ENCODE measurements at places on chromosomes 4 and X.
A peak's percentile ranks its signal among the peaks of the same experiment; 100 is the strongest.

DNA sequence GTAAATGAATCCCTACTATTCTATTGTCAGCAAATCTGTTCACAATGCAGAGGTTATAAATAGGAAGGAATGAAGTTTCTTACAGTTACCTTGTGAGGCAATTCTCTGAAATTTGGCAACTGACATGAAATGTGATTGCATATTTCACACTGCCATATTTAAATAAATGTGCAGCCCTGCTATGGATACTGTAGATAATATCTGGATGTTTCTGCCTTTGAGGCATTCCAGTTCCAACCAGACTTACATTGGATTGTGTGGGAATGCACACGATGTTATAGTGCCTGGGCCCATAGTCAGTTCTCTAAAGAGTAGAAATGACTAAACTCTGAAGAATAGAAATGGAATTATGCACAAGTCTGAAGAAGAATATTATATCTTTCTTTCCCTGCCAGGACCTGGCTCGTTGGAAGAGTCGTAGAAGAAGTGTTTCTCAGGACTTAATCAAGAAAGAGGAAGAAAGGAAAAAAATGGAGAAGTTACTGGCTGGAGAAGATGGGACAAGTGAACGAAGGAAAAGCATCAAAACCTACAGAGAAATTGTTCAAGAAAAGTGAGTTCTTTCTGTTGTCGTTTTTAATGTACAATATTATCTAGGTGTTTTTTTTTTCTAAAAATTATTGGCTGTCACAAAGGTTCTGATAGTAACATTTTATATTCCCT is 102.7 kb downstream of the PHOX2B start:
- no peak for DNase-seq

GRCh38 chr4:167114416-167114971 is 119.8 kb downstream of the SPOCK3 start:
- no peak for DNase-seq

DNA sequence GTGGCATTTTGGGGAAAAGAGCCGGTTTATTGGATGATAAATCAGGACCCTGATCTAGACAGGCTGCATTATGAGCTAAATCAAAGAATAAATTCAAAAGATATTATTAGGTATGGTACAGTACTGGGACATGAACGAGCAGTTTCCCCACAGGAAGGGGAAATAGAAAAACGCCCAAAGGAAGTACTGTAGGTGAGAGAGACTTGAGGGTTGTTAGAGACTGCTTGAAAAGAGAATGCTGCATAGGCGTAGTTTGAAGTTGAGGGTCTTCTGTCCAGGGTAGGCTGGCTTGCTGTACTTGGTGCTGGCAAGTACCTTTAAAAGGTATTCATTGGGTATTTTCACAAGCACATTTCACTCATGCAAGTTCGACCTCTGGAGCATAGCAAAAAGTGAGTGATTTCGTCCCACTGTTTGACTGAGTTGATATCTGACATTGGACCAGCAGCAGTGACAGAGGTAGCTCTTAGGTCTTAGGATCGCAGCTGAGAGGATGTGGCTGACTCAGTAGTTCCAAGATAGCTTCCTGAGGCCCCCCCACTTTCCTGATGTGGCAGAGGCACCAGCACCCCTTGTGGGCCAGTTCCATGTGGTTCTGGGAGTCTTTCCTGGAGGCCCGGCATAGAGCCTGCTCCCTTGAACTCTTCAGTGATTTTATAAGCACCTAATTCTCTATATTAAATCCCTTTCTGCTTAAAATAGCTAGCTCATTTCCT is 64.3 kb downstream of the TMEM131L start:
- DNase-seq: no peak

DNA sequence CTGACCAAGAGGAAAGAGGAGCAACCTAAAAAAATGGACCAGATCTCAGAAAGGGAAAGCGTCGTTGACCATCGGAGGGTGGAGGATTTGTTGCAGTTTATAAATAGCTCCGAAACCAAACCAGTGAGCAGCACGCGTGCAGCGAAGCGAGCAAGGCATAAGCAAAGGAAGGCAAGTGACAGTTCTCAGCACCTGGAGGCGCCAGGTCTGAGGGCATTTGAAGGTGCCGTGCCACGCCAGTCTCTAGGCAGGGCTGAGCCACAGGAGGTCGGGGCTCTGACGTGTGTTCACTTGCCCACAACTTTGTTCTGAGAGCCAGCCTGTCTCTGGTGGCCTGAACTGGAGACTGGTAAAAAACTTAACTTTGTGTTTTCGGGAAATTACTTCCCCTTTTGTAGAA is 59.7 kb downstream of the TNIP2 start:
- no peak for DNase-seq

DNA sequence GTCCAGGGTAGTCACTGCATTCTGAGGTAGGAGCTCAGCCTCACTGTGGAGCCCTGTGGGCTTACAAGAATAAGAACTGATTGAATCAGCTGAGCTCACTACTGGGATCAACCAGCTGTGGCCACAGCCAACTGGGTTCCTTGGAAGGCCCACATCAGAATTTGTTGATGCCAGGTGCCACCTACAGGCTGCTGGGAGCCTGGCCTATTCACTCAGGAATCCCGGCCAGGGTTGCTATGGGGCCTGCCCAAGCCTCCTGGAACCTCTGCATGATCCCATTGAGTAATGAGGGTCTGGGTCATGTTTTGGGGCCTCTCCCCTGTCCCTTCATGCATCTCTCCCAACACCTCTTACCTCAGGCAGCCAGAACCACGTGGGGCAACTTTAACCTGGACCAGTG is 53.9 kb upstream of the KIAA1210 start:
- DNase-seq: peak; percentile 10

DNA sequence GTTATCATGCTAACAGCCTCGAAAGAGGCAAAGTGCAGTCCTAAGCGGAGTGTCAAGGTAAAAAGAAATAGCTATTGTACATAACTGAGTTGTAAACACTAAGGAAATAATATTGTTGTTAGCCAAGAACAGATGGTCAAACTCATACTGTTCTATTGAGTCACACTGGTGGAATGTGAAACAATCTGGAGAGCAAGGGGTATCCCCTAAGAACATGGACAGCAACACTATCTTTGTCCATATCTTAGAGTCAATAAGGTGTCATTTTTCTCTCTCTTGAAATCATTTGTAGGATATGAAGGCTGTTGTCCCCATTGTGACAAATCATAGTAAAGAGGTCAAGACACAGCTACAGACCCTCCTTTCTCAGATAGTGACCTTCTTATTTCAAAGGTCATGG is 4.5 kb upstream of the PDGFC start:
- peak; percentile 51 for DNase-seq

DNA sequence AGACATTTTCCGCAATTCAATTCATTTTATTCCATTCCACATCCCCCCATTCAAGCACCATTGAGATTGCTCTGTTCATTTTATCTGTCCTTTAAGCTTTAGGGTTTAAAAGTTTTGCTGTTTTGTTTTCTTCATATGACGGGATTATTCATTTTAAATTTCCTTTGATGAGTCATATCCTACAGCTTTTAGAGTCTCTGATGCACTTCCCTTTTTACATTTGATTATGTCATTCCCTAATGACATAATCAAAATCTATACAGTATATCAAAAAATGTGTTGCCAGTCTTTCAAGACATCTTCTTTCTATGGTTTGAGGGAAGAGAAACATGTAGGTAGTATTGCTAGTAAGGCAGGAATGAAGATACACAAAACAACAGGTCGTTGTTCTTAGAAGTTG is 456.3 kb downstream of the PDGFC start:
- DNase-seq: no peak

- DNase-seq: no peak
Observed at GRCh38 chr4:38591617-38592337, 72.2 kb upstream of the KLF3 start.

GRCh38 chrX:134603806-134604700 is 54.2 kb downstream of the PLAC1 start:
- DNase-seq: peak; percentile 42

DNA sequence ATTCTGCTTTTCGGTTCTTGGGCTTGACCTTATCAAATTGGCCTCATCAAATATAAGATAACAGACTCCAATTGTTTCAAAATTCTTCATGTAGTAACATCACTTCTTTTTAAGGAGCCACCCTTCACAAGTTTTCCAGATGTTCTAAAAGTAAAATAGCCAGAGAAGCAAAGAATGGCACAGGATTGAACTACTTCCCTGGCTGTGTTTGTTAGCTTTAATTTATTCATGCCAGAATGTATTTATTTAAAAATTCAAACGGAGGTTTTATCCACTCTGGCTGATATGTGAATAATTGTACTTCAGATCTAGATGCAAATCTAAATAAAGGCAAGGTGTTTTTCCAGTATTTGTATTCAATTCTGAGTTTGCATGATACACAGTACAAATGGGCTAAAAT is 581.3 kb upstream of the TENM3 start:
- no peak for DNase-seq

DNA sequence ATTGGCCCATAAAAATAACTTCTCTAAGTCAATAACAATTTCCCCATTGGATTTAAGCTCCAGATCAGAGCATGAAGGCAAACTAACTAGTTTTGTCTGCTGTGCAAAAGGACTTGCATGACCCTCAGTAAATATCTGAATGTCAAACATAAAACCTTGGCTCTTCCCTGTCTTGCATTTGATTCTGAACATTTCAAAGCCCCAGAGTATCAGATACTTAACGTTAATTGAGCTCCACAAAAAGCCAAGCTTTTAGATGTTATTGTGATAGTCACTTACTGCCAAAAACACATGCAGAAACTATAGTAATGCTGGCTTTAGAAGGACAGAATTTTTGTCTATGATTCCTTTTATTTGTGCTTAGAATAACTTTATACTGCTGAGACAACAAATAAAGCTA is 664.2 kb downstream of the ADGRL3 start:
- DNase-seq: no peak

GRCh38 chr4:101089168-101089567 is 258.2 kb downstream of the PPP3CA start:
- no peak for DNase-seq

DNA sequence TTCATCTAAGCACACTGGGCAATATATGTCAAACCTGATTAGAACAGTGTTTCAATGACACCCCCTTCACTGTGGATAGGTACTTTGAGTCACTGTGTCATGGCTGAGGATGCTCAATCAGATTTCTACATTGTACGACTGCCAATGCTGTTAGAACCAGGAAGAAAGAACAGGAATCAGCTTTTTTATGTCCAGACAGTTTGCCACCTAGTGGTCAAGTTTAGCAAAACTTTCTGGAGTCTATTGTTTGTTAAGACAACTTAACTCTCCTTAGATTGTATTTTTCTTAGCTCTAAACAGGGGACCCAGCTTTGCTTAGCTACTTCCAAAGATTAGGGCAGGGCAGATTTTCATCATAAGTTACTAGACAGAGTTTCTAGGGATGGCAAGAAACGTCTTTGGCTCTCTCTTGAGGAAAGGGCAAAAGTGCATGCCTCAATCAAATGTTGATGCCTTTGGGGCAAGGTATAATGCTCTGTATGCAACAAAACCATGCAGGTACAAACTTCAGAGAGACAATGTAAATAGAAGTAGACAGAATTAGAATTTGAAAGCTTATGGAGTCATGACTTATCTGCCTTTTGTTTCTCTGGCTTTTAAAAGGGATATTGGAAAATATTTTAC is 40.5 kb upstream of the BMP3 start:
- DNase-seq: peak; percentile 0

DNA sequence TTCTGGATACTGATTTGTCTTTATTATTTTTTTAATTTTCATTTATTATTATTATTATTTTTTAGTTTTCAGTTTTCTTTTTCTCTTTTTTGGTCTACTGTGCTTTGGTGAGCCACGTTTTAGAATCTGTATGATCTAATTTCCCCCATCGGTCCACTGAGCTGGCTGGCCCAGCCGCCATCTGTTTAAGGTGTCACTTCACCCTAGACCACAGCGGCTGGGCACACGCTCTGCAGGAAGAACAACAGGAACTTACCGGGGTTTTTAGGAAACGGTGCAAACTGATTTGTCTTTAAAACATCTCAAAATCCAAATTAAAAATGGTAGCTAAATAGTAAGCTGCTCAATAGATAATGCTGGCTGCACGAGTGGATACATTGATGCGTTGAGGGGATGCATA is 48.8 kb upstream of the AMOT start:
- DNase-seq: no peak

- no peak for DNase-seq
Observed at GRCh38 chrX:129461801-129462456, 61.4 kb downstream of the SMARCA1 start.

- no peak for DNase-seq
Observed at GRCh38 chr4:1625600-1626138, 58.4 kb downstream of the FAM53A start.

DNA sequence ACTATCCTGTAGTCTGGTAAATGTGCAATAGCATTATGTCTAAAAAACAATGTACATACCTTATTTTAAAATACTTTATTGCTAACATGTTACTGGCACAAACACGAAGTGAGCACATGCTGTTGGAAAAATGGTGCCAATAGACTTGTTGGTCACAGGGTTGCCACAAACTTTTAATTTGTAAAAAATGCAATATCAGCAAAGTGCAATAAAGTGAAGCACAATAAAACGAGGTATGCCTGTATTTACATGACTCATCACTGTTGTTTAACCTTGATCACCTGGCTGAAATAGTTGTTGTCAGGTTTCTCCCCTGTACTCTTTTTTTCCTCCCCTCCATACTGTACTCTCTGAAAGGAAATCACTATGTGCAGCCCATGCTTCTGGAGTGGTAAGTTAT is 56.5 kb downstream of the KLF8 start:
- no peak for DNase-seq

DNA sequence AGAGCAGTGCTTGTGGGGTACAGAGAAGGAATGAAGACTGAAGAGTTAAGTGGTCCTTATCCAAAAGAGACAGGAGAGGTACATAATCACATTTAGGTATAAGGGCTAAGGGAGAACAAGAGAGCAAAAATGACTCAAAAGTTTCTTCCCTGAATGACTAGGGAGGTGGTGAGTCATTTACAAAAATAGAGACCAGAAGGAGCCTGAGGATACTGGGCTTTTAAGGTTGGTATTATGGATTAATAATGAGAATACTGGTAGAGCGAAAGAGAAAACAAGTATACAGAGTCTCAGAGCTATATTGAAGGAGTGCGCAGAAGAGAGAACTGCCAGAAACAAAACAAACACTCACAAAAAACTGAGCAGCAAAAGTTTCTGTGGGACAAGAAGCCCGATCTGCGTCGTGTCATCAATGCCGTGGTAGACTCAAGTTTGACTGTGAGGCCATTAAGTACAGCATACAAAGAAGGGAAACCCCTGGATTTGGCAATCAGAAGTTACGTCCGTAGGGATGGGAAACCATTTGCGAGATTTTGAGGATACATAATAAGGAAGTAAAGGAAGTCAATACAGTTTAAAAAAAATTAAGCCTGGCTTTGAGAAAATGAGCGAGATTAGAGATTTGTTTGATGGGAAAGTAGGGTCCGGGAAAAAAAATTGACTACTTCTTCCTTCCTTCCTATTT is 129.1 kb upstream of the STIM2 start:
- DNase-seq: no peak

GRCh38 chr4:1359144-1359501 is 12.1 kb downstream of the UVSSA start:
- DNase-seq: no peak

- no peak for DNase-seq
Observed at GRCh38 chrX:7145454-7145853, 2.1 kb upstream of the STS start.

All from HTR-8/SVneo (cell line).